C1 segment of cervical spinal cord (tissue), 14 donors: ENCODE measurements at places on chromosomes 13 and 19.

DNA sequence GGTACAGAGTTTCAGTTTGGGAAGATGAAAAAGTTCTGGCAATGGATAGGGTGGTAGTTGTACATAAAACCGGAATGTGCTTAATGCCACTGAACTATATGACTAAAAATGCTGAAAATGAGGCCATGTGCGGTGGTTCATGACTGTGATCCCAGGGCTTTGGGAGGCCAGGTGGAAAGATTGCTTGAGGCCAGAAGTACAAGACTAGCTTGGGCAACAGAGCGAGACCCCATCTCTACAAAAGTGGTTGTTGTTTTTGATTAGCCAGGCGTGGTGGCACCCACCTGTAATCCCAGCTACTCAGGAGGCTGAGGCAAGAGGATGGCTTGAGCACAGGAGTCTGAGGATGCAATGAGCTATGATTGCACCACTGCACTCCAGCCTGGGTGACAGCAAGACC lies 12.8 kb downstream of the SMAD9 start:
- DNase-seq: no peak

GRCh38 chr13:31943591-31943990 lies 88.0 kb upstream of the FRY start:
- no peak for DNase-seq

DNA sequence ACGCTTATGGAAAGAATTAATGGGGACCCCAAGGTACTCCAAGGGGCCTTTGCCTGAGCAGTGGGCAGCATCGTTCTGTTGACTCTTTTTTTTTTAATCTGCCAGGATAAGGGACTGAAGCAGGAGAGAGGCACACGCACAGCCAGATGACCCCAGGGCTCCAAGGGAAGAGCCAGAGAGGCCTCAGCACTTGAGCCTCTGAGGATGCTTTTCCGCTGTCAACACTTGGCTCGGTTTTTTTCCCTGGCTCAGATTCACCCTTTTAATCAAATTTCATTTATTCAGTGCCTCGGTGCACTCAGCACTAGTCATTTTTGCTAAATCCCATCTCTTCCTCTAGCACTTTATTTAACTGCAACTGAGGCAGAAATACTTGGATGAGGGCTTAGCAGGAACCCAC lies 226.3 kb downstream of the FGF9 start:
- no peak for DNase-seq

- DNase-seq: no peak
These were observed 107.8 kb upstream of the SPRY2 start for GRCh38 chr13:80448725-80449124.

DNA sequence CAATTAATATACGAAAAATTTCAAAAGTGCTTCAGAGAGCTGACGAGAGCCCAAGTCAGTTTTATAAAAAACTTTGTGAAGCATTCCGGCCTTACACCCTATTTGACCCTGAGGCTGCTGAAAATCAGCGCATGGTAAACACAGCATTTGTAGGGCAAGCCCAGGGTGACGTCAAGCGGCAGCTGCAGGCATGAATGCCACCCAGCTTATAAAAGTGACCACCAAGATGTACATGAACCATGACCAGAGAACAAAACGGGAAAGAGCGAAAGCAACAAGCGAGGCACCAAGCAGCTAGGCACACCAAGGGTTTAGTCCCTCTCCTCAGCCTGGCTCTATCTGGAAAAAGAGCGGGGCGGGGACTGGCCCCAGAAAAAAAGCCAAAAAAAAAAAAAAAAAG lies 6.0 kb downstream of the SIGLEC11 start:
- no peak for DNase-seq

- no peak for DNase-seq
These were observed 66.9 kb upstream of the TM9SF2 start for GRCh38 chr13:99434258-99434788.

DNA sequence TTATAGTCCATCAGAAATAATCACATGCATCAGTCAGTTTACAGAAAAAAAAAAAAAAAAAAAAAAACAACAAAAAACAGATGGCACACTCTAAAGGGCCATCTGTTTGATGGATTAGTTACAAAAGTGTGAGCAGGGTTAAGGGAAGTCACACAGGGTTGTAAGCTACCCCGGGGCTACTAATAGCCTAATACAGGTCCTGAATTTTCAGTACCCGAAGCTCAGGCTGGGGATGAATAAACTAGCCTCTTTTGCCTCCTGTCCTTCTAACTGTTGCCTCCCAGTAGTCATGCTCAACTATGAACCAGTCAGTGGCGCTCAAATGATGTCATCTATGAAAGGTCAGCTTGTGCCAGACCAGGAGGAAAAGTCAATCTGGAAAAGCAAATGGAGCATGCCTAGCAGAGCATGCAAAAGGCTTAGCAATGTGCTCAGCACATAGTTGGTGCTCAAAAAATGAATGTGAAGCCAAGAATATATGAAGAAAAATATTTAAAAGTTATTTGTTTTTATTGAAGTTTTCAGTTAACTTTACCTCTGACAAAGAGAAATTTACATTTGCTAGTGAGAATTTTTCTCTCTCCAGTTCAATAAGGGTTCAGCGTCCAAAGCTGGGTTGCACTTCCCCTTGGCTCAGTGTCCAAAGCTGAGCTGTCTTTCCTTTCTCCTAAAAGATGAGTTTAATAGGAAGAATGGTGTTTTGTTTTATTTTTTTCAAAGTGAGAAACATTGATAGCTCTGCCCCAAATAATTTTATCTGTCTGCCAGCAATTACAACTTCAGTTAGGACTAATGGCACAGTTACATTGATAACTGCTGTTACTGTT lies 30.8 kb upstream of the LRCH1 start:
- DNase-seq: no peak

- DNase-seq: no peak
These were observed 134.5 kb downstream of the LMO7 start for GRCh38 chr13:75770592-75771011.

DNA sequence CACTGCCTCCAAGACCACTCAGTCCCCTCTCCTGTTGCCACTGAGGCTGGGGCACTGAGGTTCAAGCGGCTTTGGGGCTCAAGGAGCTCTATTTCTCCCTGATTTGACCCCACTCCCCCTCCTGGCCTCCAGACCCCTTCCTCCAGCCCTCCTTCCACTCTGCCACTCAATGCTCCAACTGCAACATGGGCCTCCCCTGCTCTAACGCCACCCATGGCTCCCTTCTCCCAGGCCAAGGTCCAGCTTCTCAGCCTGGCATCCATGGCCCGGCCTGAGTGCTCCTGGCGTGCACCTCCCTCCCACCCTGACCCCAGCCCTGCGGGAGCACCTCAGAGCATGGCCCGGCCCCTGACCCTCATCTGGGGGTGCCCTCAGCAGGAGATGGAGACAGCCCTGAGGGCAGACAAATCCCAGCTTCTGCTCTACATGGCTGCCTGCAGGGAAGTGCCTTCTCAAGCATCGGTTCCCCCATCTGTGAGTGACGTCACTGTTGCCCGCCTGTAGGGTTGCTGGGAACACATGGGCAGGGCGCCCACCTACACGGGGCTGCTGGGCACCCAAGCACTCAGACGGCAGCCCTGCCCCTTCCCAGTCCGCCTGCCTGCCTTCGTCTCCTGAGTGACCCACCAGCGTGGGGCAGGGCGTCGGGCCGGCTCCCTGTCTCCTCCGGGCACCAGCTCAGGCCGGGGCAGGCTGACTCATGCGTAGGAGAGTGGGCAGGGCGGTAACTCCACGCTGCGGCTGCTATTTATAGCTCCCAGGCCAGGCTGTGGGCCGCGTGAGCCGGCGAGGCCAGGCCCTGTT lies 1.6 kb upstream of the DIRAS1 start:
- peak; percentile 43 for DNase-seq

GRCh38 chr13:66887088-66887487 lies 343.0 kb downstream of the PCDH9 start:
- DNase-seq: peak; percentile 26

DNA sequence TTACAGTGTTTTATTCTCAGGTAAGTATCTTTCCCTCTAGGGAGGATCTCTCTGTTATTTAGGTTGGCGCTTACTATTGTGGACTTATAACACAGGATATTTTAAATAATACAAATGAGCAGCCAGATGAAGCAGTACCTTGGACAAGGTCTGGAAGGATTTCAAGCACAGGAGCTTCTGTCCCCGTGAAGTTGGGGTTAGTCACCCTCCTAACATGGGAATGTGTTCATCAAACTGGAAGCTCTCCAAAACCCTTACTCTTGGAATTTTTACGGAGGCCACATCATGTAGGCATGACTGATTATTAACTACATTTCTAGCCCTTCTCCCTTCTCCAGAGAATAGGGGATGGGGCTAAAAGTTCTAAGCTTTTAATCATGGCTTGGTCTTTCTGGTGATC lies 38.3 kb upstream of the SPRY2 start:
- DNase-seq: no peak

- DNase-seq: no peak
These were observed 53.5 kb downstream of the RFC3 start for GRCh38 chr13:33871207-33872004.

DNA sequence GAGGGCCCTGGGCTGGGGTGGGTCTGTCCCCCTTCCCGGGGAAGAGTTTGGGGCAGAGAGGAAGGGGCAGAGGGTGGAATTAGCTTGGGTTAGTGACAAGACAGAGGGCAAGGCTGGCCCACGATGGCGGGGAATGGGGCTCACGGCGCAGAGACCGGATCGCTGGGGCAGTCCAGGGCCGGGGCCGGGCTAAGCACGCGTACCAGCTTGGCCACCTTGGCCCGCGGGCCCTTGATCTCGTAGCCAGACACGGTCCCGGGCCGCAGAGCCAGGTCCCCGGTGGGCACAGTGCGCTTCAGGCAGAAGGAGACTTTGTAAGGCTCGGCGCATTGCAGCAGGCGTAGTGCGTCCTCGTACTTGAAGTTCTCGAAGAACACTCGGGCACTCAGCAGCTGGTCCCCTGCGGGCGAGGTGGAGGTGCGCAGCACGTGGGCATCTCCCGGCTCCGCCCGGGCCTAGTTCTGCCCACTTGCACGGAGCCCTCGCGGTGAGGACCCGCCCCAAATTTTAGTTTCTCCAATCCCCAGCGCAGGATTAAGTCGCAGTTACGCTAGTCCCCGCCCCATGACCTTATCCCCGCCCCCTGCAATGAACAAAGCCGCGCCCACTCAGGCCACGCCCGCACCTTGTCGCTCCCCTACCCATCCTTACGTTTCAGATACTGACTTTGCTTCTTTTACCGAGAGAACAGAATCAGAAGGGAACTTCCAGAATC lies 8.6 kb upstream of the HIPK4 start:
- no peak for DNase-seq

GRCh38 chr13:71515744-71516038 lies 351.3 kb downstream of the DACH1 start:
- DNase-seq: no peak

GRCh38 chr13:40269086-40269485 lies 397.4 kb downstream of the FOXO1 start:
- DNase-seq: no peak

DNA sequence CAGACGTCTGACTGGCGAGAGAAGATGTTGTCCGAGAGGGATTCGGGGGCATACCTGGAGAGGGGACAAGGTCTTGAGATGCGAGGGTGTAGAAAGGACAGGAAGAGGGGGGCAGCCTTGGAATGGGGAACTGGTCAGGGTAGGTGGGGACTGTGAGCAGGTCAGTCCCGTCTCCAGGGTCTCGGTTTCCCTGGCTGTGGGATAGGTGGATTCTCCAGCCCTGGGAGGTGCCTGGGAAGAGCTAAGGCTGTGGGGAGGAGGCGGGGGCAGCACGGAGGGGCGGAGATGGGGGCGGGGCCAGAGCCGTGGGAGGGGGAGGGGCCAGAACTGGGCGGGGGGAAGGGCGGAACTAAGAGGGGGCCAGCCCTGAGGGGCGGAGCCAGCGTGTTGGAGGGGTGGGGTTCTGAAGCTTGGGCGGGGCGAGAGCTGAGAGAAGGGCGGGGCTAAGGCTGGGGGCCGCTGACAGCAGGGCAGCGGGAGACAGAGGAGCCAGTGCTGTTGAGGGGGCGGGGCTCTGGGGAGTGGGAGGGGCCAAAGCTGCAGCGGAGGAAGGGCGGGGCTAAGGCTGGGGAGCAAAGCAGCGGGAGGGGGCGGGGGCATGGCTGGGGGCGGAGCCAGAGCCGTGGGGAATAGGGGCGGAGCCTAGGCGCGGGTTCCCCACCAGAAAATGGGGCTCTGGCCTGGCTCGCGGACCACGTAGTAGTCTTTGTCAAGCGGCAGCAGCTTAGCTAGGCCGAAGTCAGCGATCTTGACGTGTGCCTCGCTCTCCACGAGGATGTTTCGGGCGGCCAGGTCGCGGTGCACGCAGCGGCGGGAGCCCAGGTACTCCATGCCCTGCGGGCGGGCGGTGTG lies 9.5 kb upstream of the INSL3 start:
- DNase-seq: peak; percentile 21

DNA sequence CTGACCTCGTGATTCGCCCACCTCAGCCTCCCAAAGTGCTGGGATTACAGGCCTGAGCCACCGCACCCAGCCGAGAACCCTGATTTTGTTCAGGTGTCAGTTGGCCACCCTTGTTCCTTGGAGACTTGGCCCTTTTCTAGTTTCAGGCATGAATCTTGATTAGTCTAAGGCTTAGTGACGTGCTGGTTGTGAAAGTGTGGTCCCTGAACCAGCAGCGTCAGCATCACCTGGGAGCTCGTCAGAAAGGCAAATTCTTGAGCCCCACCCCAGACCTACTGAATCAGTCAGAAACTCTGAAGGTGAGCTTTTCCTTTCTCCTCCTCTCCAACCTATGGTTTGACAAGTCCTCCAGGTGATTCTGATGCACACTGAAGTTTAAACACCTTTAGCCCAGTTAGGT lies 35.2 kb downstream of the CACNG6 start:
- no peak for DNase-seq

DNA sequence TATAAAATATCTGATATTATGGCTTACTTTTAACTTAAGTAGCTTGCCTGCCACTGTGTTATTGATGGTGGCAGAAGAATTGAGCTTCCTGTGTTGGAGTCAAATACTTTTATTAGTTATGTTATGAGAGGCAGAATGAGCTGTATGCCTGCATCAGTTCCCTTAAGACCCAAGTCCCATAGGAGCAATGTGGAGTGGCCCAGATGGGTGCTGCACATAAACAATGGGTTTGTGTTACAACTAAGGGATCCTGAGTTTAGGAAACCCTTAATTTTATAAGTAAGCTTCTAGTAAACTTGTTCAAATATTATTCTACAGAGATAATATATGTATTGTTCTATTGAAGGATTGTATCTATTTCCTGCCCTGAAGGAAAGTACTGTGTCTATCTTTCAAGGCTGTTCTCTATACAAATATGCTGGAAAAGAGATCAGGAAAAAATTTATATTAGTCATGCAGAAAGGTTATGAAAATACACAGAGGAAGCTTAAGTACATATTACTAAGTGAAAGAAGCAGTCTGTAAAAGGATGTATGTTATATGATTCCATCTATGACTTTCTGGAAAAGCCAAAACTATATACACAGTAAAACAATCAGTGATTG lies 2018.0 kb upstream of the PCDH20 start:
- no peak for DNase-seq

DNA sequence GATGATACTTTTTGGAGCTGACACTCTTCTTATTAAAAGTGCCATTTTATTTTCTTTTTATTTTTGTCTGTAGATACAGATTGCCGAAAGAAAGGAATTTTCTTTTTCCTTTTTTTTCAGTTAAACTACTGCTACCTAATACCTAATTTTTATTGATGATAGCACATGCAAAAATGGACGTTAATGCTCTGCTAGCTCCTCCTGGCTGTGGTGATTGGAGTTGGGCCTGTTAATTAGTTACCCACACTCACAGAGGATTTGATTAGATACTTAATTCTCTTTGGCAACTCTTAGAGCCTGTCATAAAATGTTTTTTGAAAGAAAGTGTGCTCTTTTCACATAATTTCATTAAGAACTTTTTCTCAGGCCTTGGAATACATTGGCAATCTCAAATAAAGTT lies 366.8 kb downstream of the DCT start:
- DNase-seq: no peak

- no peak for DNase-seq
These were observed 1090.4 kb downstream of the PCDH9 start for GRCh38 chr13:66139701-66140100.

- no peak for DNase-seq
These were observed 1.7 kb downstream of the SOX1 start for GRCh38 chr13:112068540-112069060.
